ELF-1 (cell line): ENCODE measurements at places on chromosomes 4 and X.

DNA sequence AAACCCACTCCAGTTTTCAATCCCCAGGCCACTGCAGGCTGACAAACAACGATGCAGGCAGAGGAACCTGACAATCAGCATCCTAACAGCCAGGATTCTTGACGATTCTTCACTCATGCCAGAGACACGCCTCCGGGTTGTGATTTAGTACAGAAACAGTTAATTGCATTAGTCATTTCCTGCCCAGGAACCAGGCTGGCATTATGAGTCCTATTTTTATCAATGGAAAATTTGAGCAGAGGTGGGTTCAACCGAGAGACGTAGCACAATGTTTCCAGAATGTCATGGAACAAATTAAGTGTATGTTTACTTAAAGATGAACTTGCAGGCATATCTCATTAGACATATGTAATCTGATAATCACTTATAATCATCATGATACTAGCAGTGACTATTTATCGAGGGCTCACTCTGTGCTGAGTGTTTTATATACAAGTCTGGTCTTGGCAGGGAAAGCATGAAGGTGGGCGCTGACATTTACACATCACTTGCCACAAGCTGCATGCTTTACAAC is 159.7 kb downstream of the NSUN7 start:
- no peak for DNase-seq

DNA sequence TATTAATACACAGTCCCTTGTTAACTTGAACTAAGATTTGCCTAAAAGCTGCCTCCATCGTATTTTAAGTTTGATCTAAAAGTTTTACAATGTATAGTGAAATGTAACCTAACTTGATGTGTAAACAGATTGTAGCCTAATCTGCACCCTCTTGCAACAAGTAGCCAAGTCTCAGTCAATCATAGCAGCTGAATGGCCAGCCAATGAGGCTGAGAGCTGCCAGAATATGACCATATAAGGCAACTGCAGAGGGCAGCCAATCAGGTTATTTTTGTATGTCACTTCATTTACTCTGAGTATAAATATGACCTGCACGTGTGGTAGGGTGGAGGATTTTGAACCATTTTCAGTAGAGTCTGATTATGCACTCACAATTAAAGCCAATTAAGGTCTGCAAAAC is 51.2 kb upstream of the SPANXN3 start:
- no peak for DNase-seq

- DNase-seq: no peak
Measured at GRCh38 chr4:141035920-141036319, 97.3 kb downstream of the RNF150 start.

GRCh38 chr4:74583089-74583700 is 138.3 kb downstream of the AREG start:
- DNase-seq: no peak

- no peak for DNase-seq
Measured at GRCh38 chrX:13440176-13440575, 120.3 kb upstream of the ATXN3L start.

DNA sequence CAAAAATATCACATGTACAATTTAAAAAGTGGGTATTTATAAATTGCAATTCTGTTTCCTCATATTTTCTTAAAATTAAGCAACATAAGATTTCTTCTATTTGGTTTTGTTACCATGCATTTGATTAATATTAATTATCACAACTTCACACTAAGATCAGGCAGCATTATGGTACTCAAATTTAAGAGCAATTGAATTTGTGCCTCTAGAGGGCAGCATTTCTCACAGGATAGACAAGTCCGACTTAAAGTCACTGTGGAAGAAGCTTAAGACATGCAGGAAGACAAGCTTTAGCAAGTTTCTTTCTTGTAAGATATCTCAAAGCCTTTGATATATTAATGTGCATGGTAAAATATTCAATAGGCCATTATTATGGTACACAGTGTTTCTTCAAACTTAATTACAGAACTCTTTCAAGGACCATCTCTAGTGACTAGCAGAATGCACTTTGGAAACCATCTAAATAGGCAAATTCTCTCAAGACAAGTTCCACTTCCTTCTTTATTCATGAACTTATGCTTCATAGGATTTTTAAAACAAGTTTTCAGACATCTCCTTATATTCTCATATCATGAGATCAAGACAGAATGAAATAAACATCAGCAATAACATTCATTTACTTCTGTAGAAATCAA is 35.0 kb downstream of the FBXW7 start:
- DNase-seq: no peak

- peak; percentile 44 for DNase-seq
Measured at GRCh38 chr4:128323401-128323800, 35.8 kb upstream of the PGRMC2 start.
